ENCODE measurements at places on chromosomes 2 and 18.
A peak's percentile ranks its signal among the peaks of the same experiment; 100 is the strongest.

DNA sequence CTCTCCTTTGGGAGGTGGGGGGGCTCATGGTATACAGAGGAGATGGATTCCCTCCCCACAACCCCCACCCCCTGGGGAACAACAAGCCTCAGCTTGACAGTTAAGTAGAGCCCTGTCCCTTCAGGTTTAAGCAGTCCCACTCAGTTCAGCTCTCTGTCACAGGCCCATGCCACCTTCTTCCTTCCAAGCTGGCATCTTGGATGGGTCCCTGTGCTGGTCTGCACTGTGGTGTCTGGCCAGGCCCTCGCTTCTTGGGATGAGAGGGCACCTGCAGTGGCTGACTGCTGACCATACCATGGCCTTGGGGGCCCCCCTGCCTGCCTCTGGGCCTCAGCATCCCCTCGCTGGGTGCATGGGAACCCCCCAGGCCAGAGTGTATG is 20.4 kb upstream of the GPR17 start:
- DNase-seq, result no peak

DNA sequence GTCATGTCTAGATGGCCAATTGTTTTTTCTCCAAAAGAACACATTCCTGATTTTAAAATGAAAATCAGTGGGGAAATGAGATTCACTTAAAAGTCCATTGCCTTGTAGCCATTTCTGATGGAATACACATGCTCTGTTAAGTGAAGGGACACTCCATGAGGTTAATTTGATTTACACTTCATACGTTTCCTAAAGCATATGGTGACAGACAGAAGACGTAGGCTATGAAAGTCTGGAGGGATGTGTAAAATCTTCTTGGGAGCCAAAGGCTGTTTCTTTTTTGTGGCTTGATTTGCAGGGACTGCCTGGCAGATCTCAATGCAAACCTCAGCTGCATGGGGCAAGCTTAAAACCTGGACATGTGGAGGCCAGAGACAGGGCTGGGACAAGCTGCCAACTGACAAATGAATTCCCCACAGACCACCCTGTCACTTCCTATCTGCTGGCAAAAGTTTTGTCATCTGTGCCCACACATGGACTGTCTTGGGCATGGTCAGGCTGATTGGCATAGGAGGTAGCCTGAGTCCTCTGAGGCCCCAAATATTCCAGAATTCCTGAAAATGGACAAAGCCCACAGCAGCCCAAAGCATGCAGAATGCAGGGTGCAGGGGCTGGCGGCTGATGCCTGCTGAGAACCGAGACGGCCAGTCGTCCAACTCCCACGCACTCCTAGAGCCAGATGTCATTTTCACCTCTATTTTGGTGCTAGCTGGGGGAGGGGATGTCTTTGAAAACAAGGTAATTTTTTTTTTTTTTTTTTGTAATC is 73.9 kb downstream of the SDC1 start:
- no peak for DNase-seq

DNA sequence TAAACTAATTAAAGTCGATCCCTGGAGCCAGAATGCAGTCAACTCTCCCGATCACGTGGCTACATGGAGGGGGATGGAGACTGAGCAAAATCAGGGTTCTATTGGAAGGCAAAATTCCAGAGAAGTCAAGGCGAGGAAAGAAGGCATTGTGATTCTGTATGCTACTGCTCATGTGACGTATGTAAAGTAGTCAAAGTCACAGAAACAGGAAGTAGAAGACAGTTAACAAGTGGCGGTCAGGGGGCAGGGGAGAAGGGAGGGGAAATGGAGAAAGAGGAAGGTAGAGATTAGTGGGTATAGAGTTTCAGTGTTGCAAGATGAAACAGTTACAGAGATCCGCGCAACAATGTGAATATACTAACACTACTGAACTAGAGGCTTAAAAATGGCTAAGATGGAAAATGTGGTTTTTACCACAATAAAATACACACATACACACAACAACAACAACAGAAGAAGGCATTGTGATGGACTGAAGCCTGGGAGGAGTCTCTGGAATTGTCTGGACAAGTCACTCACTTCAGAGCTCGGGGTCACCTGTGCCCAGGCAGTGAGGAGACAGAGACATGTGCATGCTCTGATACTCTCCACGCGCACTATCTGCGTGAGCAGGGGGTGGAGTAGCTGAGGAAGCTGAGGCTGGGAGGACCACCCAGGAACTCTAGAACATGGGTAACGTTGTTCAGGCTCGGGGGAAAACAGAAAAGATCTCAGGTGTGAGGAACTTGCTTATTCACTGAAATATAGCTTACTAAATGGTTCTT is 89.9 kb upstream of the CDCA7 start:
- no peak for DNase-seq

DNA sequence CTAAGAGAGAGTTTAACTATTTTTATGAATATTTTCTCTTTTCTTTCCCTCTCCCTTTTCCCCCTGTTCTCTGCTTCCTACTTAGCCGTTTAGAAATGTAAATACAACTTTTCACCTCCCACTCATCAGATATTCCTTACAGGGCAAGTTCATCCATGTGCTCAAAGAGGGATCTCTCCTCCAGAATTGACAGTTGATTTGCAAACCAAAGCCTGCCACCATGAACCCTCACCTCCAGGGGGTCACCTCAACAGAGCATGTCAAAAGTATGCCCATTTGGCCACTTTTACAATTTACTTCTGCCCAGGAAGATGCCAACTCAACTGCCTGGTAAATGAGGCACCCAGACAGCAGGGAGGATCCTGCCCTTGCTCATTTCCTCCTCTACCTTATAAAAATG is 149.2 kb upstream of the GYPC start:
- no peak for DNase-seq

DNA sequence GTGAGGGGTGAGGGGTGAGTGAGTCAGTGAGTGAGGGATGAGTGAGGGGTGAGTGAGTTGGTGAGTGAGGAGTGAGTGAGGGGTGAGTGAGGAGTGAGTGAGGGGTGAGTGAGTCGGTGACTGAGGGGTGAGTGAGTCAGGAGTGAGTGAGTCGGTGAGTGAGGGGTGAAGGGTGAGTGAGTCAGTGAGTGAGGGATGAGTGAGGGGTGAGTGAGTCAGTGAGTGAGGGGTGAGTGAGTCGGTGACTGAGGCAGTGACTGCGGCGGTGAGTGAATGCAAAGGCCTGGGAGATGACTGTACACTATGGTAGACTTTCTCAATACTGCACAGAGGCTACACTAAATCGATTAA is 16.6 kb downstream of the THAP4 start:
- DNase-seq, result peak; percentile 16

DNA sequence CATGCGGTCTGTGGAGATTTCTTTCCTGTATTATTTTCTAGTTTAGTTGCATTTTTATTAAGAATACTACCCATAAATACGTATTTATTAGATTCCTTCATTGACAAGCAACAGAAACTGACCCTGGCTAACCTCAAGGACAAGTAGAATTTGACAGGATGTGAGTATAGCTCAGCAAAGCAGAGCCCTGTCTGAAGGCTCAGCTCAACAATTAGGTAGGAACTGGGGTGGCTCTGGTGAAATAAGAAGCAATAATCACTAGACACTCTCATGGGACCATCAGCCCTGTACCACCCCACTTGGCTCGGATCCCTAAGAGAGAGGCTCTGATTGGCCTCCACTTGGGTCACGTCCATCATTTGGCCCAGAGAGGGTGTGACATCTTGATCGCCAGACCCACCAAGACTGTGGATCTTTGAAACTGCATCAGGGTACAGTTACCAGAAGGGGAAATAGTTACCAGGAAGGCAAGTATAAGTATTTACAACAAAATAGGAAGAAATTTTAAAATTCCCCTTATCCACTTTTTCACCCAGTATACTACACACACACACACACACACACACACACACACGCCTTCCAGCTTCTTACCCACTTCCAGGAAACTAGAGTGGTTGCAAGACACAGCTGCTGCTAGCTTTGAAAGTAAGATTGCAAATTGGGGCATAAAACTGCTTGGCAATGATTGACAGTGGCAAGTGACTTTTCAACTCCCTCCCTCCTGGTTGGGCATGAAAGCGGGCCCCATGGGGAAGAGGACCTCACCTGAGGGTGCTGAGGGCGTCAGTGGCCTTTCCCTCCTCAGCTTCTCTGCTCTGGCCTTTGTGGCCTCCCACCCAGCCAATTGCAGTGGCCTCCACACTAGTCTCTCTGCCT is 41.8 kb downstream of the KCTD18 start:
- no peak for DNase-seq

DNA sequence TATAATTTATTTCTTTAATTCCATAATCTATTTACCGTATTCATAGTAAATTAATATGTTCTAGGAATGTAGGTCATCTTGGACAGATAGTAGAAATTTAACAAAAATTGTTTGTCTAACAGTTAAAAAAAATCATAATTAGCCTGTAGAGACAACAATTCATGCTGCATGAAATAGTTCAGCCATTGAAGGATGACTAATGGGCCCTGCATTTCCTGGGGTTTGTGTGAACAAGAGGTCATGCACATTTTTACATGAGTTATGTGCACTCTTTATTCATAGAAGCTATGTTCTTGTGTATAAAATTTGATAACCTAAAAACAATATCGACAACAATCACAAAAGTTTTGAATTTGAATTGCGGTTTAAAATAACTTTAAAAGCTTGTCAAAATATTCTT is 1663.6 kb downstream of the SUCLG1 start:
- no peak for DNase-seq

DNA sequence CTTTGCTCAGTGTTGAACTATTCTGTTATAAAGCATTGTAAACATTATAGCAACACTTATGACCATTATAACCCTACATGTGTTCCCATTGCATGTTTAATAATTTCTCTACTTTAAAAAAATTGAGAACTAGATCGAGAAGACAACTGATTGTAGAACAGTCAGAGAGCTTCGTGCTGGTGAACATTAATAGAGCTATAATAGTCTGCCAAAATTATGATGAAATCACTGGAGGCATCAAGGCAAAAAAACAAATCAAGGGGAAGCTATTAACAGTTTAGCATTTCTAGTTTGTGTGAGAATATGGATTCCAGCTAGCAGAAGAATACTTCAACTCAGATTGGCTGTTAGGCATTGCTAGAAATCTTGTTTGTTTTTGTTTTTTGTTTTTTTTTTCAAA is 284.2 kb downstream of the CAMKMT start:
- no peak for DNase-seq

DNA sequence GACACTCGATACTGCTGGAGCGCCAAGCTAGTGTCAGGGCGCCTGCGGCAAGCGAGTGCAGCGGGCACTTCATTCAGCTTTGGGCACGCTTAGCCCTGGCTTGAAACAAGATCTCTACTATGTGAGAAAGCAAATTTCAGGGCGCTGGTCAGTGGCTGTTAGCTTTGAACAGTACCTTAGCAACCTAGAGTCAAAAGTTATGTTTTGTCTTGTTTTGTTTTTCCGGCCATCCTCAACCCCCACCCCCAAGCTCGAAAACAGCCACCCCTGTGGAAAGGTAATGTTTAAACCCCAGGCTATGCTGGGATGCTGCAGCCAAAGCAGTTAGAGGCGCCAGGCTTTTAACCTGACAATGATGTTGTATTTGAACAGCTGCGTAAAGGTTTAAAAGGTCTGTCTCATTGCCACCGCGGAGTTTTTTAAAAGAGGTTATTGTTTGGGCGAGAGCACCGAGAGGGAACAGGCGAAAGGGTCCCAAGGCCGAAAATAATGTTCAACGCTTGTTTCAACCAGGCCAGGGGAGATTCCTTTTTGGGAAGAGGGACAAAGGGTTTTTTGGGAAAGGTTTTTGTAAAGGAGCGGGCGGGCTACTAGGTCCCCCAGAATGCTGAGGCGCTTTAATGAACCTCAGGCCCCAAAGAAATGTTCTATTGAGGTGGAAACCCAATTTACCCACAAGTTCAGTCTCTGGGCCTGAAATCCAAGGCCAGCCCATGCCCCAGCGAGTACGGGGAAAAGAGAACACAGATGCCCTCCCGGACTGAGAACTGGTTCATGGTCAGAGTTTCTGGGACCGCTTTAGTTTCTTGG is 2.3 kb upstream of the HOXD10 start:
- no peak for DNase-seq

GRCh38 chr2:85476624-85477023 is 58.1 kb downstream of the SH2D6 start:
- no peak for DNase-seq

GRCh38 chr2:218716070-218716469 is 5.4 kb downstream of the TTLL4 start:
- DNase-seq, result no peak

GRCh38 chr2:144132357-144132756 is 387.6 kb downstream of the ZEB2 start:
- DNase-seq, result no peak

DNA sequence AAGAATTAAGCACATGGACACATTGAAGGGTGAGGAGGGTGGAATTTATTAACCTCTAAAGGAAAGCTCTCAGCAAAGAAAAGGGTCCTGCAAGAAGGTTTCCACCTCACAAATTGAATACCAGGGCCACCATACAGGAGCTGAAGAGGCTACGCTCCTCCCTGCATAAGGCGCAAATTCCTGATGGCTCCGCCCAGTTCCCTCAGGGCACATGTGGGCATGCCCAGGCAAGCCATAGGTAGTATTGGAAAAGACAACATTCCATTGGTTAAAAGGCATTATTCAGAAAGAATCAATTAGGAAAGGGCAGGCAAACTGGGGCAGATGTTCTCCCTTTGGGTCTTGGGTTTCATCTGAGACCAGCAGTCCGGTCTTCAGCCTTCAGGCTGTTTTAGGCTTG is 161.2 kb downstream of the PTPRM start:
- no peak for DNase-seq

DNA sequence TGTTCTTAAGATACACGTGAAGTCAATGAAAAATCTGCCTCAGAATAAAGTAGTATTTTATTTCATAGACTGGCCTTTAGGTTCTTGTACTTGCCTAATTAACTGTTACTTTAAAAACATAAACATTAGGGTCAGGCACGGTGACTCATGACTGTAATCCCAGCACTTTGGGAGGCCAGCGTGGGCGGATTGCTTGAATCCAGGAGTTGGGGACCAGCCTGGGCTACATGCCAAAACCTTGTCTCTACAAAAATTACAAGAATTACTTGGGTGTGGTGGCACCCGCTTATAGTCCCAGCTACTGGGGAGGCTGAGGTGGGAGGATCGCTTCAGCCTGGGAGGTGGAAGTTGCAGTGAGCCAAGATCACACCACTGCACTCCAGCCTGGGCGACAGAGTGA is 16.0 kb upstream of the SNORC start:
- DNase-seq, result no peak

GRCh38 chr2:54298514-54298913 is 42.5 kb upstream of the TSPYL6 start:
- DNase-seq, result no peak

All from stimulated activated CD4-positive, alpha-beta T cell treated with anti-CD3 and anti-CD28 coated beads, Interleukin-15, amount 100 ng/mL, for 1 hour (primary cell).